SW480 (cell line): ENCODE measurements at places on chromosomes 12 and 14.
A peak's percentile ranks its signal among the peaks of the same experiment; 100 is the strongest.

GRCh38 chr14:28758253-28758884 lies 8.2 kb upstream of the FOXG1 start:
- DNase-seq: no peak

DNA sequence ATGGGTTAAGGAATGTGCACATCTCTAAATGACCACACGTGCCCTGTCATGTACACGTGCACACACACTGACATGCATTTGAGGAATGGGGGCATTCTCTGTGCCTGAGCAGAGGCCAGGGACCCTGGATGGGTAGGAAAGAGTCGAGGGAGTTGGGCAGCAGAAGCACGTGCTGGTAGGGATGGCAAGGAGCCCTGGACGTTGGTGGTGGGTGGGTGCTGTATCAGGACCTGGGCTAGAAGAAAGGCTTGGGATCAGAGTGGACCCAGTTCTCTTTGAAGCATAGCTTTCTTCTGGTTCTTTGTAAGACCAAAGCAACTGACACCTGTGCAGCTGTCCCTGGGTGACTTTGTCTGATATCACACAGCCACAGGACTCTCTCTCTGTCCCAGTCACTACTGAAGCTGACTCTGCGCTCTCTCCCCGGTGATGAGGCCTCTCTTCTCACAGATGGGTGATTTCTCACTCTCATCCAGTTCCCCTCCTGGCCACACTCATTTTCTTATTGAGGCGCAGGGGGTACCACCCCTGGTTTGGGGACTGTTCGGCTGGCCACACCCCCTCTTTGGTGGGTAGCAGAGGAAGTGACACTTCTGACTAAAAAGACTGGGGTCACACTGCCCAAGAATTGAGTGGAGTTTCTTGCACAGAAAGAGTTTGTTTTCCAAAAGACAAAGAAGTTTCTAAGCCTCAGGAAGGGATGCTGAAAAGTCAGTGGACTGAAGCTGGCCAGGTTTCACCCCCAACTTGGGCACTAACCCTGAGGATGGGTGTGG lies 171.7 kb upstream of the RTL1 start:
- DNase-seq: no peak

DNA sequence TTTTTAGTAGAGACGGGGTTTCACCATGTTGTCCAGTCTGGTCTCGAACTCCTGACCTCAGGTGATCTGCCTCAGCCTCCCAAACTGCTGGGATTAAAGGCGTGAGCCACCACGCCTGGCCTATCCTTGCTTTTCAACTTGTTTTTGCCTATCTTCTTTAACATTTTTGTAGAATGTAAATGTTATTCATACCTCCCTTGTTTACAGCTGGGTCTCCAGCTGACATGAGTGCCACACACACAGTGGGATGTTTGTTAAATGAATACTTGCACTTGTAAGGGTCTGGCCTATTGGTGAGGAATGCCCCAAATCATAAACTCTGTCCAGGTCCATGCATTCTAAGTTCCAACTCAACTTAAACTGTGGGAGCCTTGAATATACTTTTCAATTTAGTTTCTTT lies 176.3 kb downstream of the ANO4 start:
- no peak for DNase-seq

DNA sequence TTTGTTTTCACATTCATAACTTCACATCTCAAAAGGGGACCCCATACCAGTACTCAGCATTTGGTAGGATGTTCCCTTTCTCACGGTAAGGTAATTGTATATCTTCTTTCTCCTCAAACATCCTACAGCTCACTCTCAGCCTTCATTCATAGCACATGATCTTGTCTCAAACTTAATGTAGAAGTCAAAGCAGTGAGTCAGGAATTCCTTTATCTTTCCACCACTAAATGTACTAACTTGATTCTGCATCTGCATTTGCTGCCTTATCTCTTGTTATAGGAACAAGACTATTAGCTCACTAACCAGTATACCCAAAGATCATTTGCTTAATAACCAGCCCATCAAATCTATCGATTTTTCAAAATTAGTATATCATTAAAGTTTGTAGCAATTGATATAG lies 22.9 kb downstream of the CPSF2 start:
- no peak for DNase-seq

- DNase-seq: no peak
Observed at GRCh38 chr12:66901138-66901932, 222.5 kb upstream of the GRIP1 start.

DNA sequence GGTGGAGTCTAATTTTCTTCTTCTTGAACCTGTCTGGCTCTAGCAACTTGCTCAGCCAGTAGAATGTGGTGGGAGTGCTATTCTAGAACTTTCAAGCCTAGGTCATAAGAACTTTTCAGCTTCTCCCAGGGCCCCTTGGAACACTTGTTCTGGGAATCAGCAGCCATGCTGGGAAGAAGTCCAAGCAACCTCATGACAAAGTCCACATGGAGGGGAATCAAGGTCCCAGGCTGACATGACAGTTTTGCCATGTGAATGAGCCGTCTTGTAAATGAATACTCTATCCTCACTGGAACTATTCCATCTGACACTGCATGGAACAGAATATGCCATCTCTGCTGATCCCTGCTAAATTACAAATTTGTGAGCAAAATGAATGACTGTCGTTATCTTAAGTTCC lies 214.2 kb upstream of the TBX3 start:
- no peak for DNase-seq

GRCh38 chr14:100409003-100409360 lies 85.8 kb downstream of the SLC25A47 start:
- DNase-seq: no peak

DNA sequence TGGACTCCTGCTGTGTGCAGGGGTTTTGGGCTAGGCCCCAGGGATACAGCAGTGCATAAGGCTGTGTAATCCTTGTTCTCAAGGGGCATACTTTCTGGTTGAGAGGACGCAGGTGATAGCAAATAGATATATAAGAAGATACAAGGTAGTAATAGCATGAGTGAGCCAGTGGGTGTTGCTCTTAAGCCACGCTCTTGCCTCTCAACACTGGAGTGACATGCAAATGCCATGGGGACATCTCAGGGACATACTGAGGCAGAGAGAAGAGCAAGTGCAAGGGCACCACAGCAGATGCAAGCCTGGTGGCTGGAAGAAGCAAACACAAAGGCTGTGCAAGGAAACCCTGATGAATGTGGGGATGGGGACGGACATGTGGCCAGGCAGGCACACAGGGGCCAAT lies 223.3 kb downstream of the CHST11 start:
- peak; percentile 31 for DNase-seq
